ENCODE measurements at places on chromosomes 16 and 17.

GRCh38 chr17:6023036-6023831 lies 46.9 kb upstream of the WSCD1 start:
- DNase-seq: no peak

DNA sequence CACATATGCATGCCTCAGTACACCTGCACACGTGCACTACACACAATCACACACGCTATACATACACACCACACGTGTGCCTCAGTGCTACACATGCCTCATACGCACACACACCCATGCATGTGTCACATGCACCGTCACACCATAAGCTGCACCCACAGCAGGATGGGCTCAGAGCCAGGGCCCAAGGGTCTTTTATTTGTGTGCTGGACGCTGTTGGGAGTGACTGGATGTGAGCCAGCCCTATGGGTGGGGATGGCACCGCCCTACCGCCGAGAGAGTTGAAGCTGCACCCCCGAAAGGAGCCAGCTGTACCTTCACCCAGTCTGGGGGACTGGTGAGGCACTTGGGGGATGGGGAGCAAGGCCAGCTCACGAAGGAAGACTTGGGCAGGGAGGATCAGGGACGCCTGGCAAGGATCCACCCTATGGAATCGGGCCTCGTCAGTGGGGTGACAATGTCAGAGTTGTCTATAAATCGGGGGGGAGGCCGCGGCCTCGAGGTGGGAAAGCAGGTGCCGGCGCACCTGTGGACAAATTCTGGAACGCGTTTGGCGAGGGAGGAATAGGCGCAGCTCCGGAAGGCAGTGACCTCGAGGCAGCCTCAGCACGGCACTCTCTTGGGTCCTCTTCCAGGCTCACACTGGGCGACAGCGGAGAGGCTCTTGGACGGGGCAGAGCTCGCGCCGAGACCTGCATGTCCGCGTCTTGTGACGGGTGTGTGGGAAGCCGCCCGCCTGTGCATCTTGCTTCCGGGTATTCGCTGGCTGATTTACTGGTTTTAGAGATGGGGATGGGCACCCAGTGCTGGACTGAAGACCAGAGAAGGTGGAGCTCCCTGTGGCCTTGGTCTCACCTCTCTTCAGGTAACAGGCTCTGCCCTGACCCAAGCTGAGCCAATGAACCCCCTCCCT lies 7.3 kb downstream of the RGS11 start:
- no peak for DNase-seq

DNA sequence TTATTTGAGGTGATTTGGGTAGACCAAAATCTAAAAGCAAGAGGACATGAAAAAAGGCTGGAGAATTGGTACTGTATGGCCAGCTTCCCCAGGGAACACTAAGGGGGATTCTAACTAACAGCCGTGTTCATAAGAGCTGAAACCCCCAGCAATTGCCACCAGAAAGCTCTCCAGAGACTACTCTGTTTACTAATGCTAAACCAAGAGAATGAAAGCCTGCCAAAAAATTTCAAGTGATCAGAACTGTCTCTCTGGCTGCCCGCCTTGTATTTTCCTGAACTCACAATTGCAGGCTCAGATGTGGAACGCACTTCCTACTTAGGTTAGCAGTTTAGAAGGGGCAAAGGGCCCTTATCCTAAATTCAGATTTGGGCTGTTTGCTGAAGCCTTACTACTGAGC lies 24.1 kb downstream of the MYH10 start:
- no peak for DNase-seq

DNA sequence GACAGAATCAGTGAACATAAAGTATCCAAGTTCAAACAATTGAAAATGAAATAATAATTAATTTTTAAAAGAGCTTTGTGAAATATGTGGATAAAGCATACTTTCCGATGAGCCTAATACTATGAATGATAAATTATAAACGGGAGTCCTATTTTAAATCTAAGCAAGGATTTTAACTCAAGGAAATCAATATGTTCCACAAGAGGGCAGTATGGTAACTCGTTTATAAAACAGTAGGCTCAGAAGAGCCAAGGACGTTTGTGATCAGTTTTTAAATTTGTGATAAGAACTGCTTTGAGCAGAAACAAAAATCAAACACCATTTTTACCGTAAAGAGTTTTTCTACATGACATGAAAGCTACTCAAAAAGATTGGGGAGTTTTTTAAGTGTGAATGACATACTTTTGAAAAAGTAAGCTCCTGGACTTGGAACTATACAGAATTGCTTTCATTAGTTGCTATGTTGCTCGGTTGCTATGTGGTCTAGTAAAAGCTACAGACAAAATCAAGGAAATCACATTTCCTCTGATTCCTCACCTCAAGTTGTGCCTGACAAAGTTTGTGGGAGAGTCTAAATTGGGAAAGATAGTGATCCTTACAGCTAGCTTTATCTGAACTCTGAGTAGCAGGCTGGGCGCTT lies 11.8 kb upstream of the TEKT1 start:
- DNase-seq: no peak

- no peak for DNase-seq
Measured at GRCh38 chr17:75488693-75489510, 26.4 kb downstream of the CASKIN2 start.

GRCh38 chr17:57810721-57811637 lies 38.9 kb downstream of the MRPS23 start:
- no peak for DNase-seq

- no peak for DNase-seq
Measured at GRCh38 chr17:43938838-43939182, 3.5 kb downstream of the PPY start.

GRCh38 chr17:70829876-70830275 lies 660.5 kb downstream of the KCNJ2 start:
- DNase-seq: no peak

DNA sequence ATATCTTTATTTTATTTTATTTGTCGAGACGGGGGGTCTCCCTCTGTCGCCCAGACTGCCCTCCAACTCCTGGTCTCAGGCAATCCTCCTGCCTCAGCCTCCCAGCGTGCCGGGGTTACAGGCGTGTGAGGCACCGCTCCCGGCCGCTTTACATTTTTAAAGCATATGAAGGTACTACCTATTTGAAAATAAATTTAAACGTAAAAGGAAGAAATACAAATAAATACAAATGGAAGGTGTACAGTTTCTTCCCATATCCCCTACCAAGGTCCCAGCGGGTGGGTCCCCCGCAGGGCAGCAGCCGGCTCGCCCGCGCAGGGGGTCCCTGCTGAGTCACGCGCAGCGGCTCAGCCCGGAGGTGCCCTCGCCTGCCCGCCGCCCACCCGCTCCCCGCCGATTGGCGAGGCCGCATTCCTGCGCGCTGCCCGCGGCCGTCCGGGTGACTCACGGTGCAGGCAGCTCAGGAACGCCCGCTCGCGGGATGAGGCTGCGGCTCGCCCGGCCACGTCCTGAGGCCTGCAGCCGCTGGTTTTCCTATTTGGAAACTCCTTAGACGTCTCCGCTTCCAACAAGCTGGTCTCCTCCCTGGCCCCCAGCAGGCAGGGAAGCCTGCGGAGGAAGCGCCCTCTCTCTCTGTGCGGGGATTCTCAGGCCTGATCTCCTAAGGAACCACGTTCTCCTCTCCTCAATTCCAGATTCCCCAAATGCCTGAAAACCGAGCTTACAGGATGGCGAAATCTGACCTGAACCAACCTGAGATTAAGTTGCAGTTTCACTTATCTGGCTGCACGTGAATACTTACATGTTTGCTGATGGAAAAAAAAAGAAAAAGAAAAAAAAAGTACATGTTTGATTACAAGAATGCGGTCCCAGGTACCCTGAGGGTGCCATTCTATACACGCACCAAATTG lies 54.8 kb upstream of the MAP3K14 start:
- DNase-seq: no peak

- DNase-seq: no peak
Measured at GRCh38 chr16:70484867-70485266, 30.5 kb downstream of the FCSK start.

DNA sequence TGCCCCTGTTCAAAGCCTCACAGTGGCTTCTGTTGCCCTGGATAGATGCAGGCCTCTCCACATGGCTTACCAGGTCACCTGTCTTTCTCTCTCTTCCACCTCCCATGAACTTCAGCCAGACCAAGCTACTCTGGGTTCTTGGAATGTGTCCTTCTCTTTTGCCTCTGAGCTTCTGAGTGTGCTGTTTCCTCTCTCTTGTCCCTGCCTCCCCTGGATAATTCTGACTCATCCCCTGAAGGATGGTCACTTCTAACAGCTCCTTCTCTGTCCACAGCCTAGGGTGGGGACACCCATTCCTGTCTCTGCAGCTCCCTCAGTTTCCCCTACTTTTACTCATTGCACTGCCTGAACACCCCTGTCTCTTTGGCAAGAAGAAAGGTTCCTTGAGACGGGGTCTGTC lies 2.9 kb downstream of the GUCY2D start:
- DNase-seq: no peak

GRCh38 chr17:66673668-66674276 lies 161.1 kb upstream of the CACNG5 start:
- no peak for DNase-seq

DNA sequence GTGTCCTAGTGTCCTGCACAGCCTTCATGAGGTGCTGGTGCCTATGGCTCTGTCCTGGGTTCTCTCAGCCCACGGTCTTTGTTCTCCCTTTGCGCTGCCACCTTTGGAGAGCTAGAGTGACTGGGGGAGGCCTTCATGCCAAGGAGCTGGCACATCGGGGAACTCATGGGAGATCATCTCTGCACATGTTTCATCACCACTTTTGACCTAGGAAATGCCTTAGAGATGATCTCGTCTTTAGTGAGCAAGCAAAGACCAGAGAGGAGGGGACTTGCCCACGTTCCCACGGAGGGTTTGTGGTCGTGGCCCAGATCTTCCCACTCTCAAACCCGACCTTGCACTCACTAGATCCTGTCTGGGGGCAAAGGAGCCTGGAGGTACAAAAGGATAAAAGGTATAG lies 23.5 kb downstream of the TBX4 start:
- no peak for DNase-seq

DNA sequence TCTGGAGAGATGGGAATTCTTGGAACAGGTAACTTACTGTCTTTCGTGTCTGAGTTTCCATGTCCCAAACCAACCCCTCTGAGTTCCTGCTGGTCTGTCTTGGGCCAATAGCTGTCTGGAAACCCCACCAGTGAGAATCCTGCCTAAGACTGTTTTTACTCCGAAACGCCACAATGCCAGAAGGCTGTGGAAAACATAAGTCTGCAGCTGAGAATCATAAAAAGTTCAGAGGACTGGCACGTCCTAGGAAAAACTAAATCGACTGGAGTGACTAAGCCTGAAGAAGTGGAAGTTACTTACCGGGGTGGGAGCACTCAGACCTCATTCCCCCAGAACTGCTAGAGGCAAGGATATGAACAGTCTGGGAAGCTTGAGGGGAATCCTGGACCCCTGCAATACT lies 13.3 kb downstream of the LRRC75A start:
- no peak for DNase-seq

DNA sequence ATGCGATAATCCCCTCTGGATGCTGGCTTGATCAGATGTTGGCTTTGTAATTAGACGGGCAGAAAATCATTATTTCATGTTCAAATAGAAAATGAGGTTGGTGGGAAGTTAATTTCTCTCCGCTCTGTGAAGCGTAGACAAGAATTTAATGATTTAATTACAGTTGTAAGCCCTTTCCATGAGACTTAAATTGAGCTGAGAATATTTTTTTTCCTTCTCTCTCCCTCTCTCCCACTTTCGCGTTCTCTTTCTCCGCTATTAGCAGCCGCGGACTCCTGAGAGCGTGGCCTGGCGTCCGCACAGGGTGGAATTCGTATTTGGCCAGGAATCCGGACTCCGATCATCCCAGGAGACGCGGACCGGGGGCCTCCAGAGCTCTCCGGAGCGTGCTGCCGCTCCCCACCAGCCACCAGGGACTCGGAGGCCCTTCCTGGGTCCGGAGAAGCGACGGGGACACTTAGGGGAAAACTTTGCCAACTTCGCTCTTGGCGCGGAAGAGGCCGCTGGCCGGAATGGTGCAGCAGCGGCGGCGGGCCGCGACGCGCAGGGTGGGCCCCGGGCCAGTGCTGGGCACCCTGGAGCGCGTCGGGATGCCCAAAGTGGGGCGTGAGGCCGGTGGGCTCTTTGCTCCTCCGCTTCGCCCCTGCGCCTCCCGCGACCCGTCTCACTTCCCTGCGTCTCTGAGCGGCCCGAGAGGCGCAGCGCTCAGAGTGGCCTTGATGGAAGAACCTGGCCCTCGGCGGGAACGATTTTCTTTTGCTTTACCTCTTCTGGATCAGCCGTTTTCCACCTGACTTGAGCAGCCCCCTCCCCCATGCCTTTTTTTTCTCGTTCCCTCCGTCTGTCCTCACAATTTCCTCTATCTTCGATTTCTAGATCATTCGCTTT lies 3.6 kb upstream of the IRX3 start:
- no peak for DNase-seq

- DNase-seq: no peak
Measured at GRCh38 chr16:63617047-63617989, 1504.5 kb downstream of the CDH11 start.

- no peak for DNase-seq
Measured at GRCh38 chr16:15981382-15981781, 32.0 kb downstream of the ABCC1 start.

GRCh38 chr17:3683054-3683511 lies 12.9 kb downstream of the P2RX5 start:
- DNase-seq: no peak

DNA sequence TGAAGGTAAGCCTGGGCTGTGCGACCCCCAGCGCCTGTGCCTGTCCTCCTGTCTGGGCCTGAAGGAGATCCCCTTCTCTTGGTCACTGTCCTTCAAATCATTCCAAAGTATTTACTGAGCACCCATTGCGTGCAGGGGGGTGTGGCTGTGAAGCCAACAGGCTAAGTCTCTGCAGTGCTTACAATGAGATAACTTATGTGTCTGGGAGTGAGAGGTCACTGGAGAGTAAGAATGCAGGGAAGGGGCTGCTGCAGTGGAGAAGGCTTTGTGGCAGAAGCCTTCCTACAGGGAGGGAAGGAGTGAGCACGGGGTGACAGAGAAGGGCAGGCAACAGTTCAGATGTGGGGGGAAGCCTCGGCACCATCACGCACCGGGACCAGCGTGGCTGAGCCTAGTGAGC lies 11.2 kb upstream of the SMIM5 start:
- no peak for DNase-seq

DNA sequence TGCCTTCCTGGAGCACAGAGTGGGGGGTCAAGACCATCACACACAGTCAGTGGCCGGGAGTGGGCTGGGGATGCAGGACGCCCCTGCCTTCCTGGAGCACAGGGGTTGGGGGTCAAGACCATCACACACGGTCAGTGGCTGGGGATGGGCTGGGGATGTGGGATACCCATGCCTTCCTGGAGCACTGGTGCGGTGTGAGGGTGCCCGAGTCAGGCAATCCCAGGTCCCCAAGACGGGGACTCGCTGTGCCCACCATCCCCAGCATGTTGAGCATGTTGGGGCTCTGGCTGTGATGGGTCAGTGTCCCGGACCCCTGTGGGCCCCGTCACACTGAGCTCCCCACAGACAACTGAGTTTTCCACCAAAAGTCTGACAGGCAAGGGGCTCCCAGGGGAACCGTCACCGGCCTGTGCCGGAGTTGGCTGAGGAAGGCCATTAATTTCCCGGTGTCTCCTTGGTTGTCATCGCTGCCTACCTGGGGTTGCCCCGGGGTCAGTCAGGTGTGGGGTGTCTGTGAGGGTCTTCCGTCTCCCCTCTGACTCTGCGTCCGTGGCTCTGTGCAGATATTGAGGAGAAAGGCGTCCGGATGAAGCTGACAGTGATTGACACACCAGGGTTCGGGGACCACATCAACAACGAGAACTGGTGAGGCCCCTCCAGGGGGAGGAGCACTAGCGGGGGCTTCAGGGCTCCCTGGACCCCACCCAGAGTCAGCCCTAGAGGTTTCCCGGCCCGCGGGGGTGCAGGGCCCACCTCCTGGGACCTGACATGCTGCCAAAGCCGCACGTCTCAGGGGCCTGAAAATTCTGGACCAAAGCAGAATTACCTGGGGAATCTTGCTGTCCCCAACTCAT lies 347.1 kb downstream of the SEC14L1 start:
- DNase-seq: no peak

GRCh38 chr17:72591289-72592241 lies 470.7 kb downstream of the SOX9 start:
- DNase-seq: no peak
